ENCODE measurements at places on chromosomes 5 and 9. TPM values are rescaled to one million over a fixed set of nuclear protein-coding genes. Genes with fewer than 3 reads are reported as not detected.

- DNase-seq, result no peak
- no peak overlapping the region for H3K4me3 ChIP-seq
Observed at GRCh38 chr5:39598661-39599248, 174.0 kb upstream of the DAB2 start.

DNA sequence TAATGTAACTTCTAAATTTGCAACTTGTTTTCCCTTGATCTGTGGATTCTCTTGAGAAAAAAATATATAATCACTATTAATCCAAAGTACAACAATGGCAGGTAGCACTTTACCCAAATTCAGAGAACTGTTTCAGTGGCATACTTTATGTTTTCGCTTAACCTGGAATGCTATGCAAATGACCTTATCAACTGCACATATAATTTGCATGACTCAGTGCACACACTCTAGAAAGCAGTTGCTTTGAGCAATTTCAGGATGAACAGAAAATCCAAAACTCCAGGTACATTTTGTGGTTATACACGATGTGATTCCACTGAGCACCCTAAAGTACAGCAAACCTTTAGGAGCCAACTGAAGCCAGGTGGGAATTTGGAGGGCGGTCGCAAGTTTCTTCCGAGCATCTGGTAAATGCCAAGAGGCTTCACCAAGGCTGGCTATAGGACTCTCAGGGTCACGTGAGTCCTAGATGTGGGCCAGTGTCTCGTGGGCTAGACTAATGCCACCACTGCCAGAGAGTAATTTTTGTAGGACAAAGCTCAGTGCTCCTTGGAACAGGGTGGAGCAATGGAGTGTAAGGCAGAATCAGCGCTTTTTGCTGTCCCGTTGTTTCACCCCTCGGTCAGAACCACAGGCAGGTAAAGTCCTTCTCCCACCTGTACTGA, 37.3 kb downstream of the DMGDH start:
- H3K36me3 ChIP-seq, result no peaks in the 10 kb centered on the region
- no peak overlapping the region for H3K27ac ChIP-seq
- no peaks in the 10 kb centered on the region for H3K4me1 ChIP-seq
- DNase-seq, result no peak
- H3K4me3 ChIP-seq, result no peak overlapping the region
- H3K27me3 ChIP-seq, result no peaks in the 10 kb centered on the region

Gene ADAMTS13
- 0.94 TPM for total RNA-seq

DNA sequence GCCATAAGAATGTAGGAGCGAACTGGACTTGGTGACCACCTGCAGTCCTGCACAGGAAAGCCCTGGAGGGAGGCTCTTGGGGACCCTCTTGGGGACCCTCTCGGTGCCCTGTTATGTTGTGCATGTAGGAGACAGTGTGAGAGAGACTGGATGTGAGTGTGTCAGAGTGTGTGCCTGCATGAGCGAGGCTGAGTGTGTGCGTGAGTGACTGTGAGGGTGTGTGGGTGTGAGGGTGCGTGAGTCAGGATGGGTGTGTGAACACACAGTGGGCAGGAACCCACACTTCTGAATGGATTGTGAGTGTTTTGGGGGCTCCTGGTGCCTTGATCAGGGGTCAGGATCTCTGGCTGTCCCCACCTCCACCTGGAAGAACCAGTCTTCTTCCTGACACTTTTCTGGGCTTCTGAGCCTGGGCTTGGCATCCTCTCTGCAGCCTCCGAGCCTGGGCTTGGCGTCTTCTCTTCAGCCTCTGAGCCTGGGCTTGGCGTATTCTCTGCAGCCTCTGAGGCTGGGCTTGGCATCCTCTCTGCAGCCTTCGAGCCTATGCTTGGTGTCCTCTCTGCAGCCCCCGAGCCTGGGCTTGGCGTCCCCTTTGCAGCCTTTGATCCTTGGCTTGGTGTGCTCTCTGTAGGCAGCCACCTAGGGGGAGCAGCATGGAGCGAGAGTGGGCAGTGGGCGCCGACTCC, 25.6 kb upstream of the ANKRD33B start:
- H3K4me3 ChIP-seq, result no peak overlapping the region
- H3K27ac ChIP-seq, result no peak overlapping the region
- no peaks in the 10 kb centered on the region for H3K4me1 ChIP-seq
- no peak for DNase-seq
- no peaks in the 10 kb centered on the region for H3K27me3 ChIP-seq

Gene SHOC1
- total RNA-seq, result under 0.01 TPM

GRCh38 chr5:159814805-159815585, 101.3 kb upstream of the ADRA1B start:
- H3K27ac ChIP-seq, result no peak overlapping the region
- no peaks in the 10 kb centered on the region for H3K4me1 ChIP-seq
- DNase-seq, result no peak
- no peaks in the 10 kb centered on the region for H3K36me3 ChIP-seq

GRCh38 chr9:77978086-77978781, 53.4 kb downstream of the GNAQ start:
- no peak for DNase-seq
- H3K36me3 ChIP-seq, result no peaks in the 10 kb centered on the region
- H3K27ac ChIP-seq, result no peak overlapping the region
- peaks cover 46% of the 10 kb centered on the region for H3K4me1 ChIP-seq

Gene PCDHB15
- total RNA-seq, result 0.33 TPM

Gene NFIB
- total RNA-seq, result 10.3 TPM

DNA sequence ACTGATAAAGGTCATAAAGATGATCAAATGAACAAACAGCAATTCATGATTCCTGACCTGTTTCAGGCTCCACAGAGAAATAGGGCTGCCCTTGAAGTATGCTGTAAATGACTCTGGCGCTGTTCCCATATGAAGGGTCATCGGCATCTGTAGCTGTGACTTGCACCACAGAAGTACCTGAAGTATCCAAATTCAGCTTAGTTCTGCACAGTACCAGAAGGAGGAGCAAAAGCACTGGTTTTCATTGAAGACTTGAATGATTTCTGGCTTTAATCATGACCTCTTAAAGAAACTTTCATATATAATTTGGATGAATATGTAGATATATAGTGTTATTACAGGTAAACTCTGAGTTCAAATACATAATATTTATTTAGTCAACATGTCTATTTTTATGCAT, 109.1 kb downstream of the CDH10 start:
- H3K36me3 ChIP-seq, result no peaks in the 10 kb centered on the region
- no peaks in the 10 kb centered on the region for H3K4me1 ChIP-seq
- no peaks in the 10 kb centered on the region for H3K27me3 ChIP-seq
- H3K4me3 ChIP-seq, result no peak overlapping the region
- H3K27ac ChIP-seq, result no peak overlapping the region

Gene LECT2
- total RNA-seq, result not detected

Gene SNAPC3
- total RNA-seq, result 24.0 TPM

DNA sequence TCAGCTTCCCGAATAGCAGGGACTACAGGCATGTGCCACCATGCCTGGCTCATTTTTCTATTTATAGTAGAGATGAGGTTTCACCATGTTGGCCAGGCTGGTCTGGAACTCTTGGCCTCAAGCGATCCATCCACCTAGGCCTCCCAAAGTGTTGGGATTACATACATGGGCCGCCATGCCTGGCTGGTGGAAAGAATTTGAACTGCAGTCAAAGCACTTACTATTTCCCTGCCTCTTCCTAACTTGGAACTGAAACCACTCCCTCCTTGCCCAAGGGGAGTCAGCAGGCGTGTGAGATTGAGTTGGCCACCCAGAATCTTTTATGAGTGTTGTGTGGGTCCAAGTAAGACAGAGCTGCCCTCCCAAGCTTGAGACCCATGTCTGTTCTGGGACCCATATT, 86.1 kb upstream of the PTPN3 start:
- H3K36me3 ChIP-seq, result no peaks in the 10 kb centered on the region
- no peak overlapping the region for H3K27ac ChIP-seq
- no peaks in the 10 kb centered on the region for H3K4me1 ChIP-seq
- DNase-seq, result no peak
- no peak overlapping the region for H3K4me3 ChIP-seq

Gene CNTFR
- total RNA-seq, result 3.9 TPM

- H3K4me1 ChIP-seq, result peaks cover 2% of the 10 kb centered on the region
- no peak overlapping the region for H3K27ac ChIP-seq
- no peak overlapping the region for H3K4me3 ChIP-seq
- no peaks in the 10 kb centered on the region for H3K36me3 ChIP-seq
- no peaks in the 10 kb centered on the region for H3K27me3 ChIP-seq
Observed at GRCh38 chr9:76302947-76303550, 91.2 kb downstream of the RFK start.

DNA sequence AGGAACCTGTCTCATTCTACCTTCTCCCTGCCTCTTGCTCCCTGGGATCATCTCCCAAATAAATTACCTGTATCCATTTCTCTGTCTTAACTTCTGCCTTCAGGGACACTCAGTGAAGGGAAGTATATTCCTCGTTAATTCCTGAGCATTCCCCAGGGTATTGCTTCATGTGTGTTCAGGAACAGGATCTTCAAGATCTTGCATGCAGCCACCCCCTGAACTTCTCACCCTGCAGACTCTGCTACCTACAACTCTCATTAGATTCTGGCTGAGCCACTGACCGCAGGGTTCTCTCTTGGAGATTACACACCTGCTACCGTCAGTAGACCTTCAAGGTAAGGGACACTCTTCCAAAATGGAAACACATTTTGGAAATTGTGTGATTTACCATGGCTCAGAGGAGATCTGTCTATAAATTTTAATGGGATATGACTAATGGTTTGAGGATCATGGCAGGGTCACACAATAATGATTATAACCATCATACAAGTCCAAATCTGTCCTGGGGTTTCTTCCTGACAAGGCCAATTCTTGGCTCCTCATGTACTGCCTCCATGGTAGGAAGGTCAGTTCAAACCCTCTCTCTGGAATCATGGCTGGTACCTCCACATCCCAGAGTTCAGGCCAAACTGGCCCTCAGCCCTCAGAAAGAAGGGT, 38.9 kb upstream of the UGCG start:
- H3K27me3 ChIP-seq, result no peaks in the 10 kb centered on the region
- no peak overlapping the region for H3K27ac ChIP-seq
- no peak for DNase-seq

Gene NPR3
- 4.9 TPM for total RNA-seq

- H3K27me3 ChIP-seq, result peaks cover 60% of the 10 kb centered on the region
- H3K36me3 ChIP-seq, result no peaks in the 10 kb centered on the region
Observed at GRCh38 chr9:14320271-14321181, 6.6 kb upstream of the NFIB start.

Gene MCTP1
- total RNA-seq, result 20.2 TPM

Gene SV2C
- 0.05 TPM for total RNA-seq

- no peak for DNase-seq
- no peaks in the 10 kb centered on the region for H3K4me1 ChIP-seq
- no peak overlapping the region for H3K27ac ChIP-seq
- H3K4me3 ChIP-seq, result no peak overlapping the region
- no peaks in the 10 kb centered on the region for H3K27me3 ChIP-seq
- H3K36me3 ChIP-seq, result peaks cover 2% of the 10 kb centered on the region
Observed at GRCh38 chr5:139431706-139432105, 7.6 kb downstream of the DNAJC18 start.

GRCh38 chr5:110663525-110663924, 62.9 kb downstream of the TMEM232 start:
- DNase-seq, result no peak
- H3K4me3 ChIP-seq, result no peak overlapping the region

DNA sequence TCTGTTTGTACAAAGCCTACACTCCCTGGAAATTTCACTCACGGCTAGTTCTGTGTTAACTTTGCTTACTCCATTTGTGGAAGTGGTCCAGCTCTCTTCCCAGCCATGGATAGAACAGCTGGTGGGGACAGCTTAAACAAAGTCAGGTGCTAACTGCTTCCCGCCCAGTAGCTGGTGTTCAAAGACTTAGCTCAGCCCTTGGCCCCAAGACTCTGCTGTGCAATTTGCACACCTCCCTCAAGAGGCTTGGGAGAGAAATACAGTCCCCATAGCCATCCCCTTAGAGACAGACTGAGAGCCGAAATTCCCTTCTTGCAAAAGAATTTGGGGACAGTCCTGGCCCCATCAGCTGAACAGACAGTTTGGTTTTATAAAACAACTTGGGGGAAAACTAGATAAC, 73.8 kb upstream of the RAI14 start:
- H3K4me1 ChIP-seq, result no peaks in the 10 kb centered on the region
- no peak for DNase-seq
- no peaks in the 10 kb centered on the region for H3K27me3 ChIP-seq
- no peak overlapping the region for H3K4me3 ChIP-seq

DNA sequence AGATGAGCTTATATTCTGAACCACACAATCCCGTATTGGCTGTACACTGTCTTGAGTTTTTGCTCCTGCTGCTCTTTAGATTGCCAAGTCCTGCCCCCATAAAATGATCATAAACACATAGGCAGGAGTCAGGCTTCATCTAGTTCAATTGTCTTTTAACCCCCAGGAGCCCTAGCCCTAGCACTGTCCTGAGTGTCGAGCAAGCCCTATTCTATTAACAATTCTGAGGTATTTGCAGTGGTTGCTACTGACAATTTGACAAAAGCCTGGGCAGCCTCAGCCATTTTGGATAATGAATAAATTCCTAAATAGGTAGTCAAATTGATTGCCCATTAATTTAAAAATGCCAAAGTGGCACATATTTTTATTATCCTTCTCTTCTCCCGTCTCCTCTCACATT, 257.2 kb downstream of the YTHDC2 start:
- no peak overlapping the region for H3K4me3 ChIP-seq
- DNase-seq, result no peak
- H3K4me1 ChIP-seq, result no peaks in the 10 kb centered on the region
- H3K27ac ChIP-seq, result no peak overlapping the region
- no peaks in the 10 kb centered on the region for H3K36me3 ChIP-seq

DNA sequence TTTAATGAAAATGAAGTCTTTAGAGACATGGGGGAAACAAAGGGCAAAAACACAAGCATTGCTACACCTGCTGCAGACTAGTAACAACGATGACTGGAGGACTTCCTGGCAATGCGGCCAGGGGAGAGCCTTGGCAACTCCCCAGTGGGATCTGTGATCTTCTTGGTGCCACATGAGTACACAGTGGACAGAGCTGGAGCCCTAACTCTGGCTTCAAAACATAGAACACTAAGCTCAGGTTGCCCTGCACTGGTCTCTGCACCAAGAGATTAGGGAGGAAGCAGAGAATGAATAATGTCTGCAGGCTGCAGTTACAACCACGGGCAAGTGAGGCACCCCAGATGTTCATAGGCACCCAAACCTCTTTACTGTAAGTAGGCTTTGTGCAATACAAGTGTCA, 91.1 kb downstream of the MRPS27 start:
- H3K4me3 ChIP-seq, result no peak overlapping the region
- peaks cover 45% of the 10 kb centered on the region for H3K36me3 ChIP-seq
- H3K27ac ChIP-seq, result peak overlapping the region; percentile 33
- no peaks in the 10 kb centered on the region for H3K27me3 ChIP-seq
- H3K4me1 ChIP-seq, result peaks cover 4% of the 10 kb centered on the region
- no peak for DNase-seq

DNA sequence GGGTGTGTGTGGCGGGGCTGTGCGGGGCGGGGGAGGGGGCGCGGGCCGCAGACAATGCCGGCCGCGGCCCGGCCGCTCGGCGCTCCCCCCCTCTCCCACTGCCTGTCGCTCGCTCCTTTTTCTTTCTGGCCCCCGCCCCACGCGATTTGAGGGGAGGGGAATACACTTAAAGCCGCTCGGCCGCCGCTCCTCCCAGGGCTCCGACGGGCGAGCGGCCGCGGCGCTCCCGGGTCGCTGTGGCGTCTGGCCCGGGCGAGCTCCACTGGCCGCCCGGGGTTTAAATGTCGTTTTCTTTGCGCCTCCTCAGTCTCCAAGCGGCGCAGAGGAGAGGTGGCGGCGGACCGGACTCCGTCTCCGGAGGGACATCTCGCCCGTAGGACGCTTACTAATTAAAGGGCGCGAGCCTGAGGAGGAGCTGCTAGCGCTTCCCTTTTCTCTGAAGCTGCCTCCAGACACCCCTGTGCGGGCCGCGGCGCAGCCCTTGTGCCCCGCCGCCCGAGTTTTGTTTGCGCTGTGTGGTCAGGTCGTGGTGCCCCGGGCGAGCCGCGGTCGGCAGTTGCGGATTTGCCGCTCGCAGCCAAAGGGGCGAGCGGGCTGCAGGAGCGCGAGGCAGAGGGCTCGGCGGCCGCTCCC, 1.4 kb downstream of the ZSWIM6 start:
- peaks cover 30% of the 10 kb centered on the region for H3K27me3 ChIP-seq
- H3K4me3 ChIP-seq, result peak overlapping the region; percentile 91
- H3K36me3 ChIP-seq, result no peaks in the 10 kb centered on the region
- no peak for DNase-seq

All from thymus (tissue), 14 donors.